ENCODE measurements at places on chromosomes 13 and 19. TPM values are rescaled to one million over a fixed set of nuclear protein-coding genes. Genes with fewer than 3 reads are reported as not detected.

DNA sequence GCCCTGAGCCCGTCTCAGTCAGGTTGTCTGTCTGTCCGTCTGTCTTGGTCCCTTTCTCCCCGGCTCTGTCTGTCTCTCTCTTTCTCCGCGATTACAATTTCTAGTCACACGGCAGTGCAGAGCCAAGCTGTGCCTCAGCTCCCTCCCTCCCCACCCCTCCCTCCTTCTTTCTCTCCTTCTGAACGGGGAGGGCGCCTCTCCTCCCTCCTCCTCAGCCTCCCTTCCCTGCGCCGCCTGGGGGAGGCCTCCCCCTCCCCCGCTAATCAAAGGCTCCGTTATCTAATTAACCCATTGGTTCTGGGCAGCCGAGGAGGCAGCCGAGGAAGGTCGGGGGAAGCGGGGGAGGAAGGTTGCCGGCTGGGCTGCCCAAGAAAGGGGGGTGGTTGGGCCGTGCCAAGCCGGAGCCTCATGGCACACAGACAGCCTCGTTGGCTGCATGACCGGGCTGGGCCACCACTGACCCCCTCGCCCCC is 16.5 kb downstream of the LRRC4B start:
- no peak overlapping the region for H3K27ac ChIP-seq
- H3K4me1 ChIP-seq, result peaks cover 15% of the 10 kb centered on the region
- no peaks in the 10 kb centered on the region for H3K36me3 ChIP-seq
- peaks cover 83% of the 10 kb centered on the region for H3K27me3 ChIP-seq
- peak overlapping the region; percentile 70 for H3K4me3 ChIP-seq

DNA sequence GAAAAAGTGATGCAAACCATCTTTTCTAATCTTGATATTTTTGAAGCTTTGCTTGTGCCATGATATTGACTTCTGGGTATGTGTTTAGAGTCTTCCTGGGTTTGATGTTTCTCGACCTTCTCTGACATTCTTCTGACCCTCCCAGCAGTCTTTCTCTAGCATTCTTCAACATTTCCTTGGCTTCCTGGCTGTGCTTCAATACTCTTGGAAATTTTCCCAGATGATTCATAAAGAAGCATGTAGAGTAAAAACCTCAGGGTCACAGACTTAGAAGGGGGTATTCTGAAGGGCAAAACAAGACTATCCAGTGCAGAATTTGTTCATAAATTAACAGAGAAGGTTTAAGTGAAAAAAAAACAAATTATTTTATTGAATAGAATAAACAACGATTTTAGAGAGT is 946.3 kb upstream of the PCDH9 start:
- H3K27me3 ChIP-seq, result no peaks in the 10 kb centered on the region
- no peak for DNase-seq
- H3K27ac ChIP-seq, result peak overlapping the region; percentile 44
- H3K4me1 ChIP-seq, result peaks cover 18% of the 10 kb centered on the region

DNA sequence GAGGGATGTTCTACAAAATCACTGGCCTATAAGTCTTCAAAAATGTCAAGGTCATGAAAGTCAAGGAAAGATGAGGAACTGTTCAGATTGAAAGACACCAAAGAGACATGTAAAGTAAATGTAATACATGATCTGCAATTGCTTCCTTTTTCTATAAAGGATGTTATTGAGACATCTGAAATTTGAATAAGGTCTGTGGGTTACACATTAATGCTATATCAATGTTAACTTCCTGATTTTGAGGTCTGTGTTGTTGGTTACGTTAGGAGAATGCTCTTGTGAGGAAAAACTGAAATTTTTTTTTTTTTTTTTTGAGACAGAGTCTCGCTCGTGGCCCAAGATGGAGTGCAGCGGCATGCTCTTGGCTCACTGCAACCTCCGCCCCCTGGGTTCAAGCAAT is 197.4 kb downstream of the RGCC start:
- H3K27me3 ChIP-seq, result no peaks in the 10 kb centered on the region
- H3K4me3 ChIP-seq, result no peak overlapping the region
- H3K27ac ChIP-seq, result no peak overlapping the region
- H3K36me3 ChIP-seq, result peaks cover 4% of the 10 kb centered on the region
- H3K4me1 ChIP-seq, result peaks cover 15% of the 10 kb centered on the region

ZNF155 gene
- 14.1 TPM for total RNA-seq

DNA sequence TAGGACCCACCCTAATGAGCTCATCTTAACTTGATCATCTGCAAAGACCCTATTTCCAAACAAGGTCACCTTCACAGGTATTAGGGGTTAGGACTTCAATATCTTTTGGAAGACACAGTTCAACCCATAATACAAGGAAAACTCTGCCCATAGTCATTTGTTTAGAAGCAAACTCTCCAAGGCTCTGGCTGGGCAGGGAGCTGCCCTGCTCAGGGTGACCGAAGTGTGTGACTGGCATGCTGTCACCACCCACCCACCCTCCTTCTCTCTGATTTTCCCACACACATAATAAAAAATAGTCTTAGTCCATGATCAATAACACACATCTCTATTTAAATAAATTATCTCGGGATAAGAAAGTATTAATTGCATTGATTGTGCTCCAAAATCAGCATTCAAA is 161.1 kb downstream of the KCTD15 start:
- peaks cover 32% of the 10 kb centered on the region for H3K27me3 ChIP-seq
- H3K27ac ChIP-seq, result no peak overlapping the region
- DNase-seq, result no peak
- no peaks in the 10 kb centered on the region for H3K4me1 ChIP-seq
- no peak overlapping the region for H3K4me3 ChIP-seq

DNA sequence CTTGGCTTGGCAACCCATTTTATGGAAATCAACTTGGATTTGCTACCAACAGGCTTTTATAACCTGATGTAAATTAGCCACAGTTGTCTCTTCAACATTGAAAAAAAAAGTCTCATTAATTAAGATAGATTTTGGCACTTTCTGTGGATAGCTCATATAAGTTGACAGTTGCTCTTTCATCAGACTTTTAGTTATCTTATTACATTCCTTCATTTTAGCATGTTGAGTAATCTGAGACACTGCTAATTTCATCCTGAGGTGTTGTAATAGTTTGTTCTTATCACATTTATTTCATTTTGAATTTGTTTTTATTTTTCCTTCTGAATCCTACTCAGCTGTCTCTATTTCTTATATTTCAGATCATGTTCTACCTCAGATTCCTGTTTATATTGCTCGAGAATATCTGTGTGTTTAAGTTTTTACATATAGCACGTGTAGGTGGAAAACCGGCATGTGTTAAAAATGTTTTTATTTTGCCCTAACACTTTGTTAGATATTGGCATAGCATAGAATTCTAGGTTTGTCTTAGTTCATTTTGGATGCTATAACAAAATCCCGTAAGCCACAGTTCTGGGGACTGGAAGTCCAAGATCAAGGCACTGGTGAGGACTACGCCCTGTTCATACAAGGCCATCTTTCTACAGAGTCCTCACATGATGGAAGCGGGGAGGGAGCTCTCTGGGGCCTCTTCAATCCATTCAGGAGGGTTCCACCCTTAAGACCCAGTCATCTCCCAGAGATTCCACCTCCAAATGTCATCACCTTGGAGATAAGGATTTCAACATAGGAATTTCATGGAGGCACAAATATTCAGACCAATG is 239.4 kb downstream of the COL4A1 start:
- peaks cover 5% of the 10 kb centered on the region for H3K4me1 ChIP-seq
- no peak overlapping the region for H3K27ac ChIP-seq
- H3K27me3 ChIP-seq, result no peaks in the 10 kb centered on the region
- H3K4me3 ChIP-seq, result no peak overlapping the region
- no peaks in the 10 kb centered on the region for H3K36me3 ChIP-seq
- no peak for DNase-seq

RNF113B gene
- total RNA-seq, result not detected

PLD3 gene
- total RNA-seq, result 376 TPM

GRCh38 chr19:36198119-36198518 is 16.3 kb downstream of the ZNF565 start:
- H3K36me3 ChIP-seq, result peaks cover 18% of the 10 kb centered on the region
- H3K27me3 ChIP-seq, result no peaks in the 10 kb centered on the region
- no peak overlapping the region for H3K27ac ChIP-seq
- no peaks in the 10 kb centered on the region for H3K4me1 ChIP-seq
- DNase-seq, result no peak

B3GNT8 gene
- 4.9 TPM for total RNA-seq

DNA sequence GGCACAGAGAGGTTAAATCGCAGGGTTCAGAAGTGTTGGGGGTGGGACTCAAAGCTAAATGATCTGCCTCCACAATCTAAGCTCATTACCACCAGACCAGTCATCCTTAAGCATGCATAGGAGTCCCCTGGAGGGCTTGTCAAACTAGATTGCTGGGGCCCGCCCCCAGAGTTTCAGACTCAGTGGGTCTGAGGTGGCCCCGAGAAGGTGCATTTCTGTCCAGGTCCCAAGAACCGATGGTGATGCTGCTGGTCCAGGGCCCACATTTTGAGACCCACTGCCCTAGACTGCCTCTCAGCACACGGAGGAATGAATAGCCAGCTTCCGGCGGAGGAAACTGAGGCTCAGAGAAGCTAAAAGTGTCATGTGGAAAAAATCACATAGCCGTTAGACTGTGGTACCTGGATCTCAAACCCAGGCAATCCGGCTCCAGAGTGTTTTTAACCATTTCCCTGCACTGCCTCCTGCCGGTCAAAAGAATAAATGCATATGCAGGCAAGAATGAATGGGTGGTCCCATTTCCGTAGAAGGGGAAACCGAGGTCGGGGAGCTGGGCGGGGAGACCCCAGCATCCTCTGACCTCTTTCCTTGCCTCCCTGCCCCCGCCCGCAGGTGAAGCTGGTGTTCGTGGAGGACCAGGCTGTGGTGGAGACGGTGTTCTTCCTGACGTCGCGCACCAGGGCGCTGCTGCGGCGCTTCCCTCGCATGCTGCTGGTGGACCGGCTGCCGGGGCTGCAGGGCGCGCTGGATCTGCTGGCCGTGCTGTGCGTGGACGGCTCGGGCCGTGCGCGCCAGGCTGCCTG is 23.8 kb downstream of the ZSWIM9 start:
- peaks cover 5% of the 10 kb centered on the region for H3K4me1 ChIP-seq
- no peak overlapping the region for H3K4me3 ChIP-seq
- DNase-seq, result no peak
- H3K27me3 ChIP-seq, result no peaks in the 10 kb centered on the region

KIR3DL1 gene
- total RNA-seq, result not detected

NOTCH3 gene
- 204 TPM for total RNA-seq

DNA sequence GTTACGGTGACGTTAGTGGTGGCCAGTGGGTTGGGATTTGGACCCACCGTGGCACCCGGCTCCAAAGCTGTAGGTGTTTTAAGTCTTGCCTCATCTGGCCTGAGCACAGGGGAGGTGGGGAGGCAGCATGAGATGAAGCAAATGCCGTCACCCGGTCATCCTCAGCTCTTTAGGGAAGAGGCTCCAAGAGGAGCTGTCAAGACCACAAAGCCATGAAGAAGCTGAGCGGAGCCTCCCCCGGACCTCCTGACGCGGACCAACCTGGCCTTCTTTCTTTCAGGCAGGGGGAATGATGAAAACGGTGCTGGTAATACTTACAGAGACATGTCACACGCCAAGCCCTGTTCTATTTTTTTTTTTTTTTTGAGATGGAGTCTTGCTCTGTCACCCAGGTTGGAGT is 7.4 kb downstream of the ACTMAP start:
- no peak overlapping the region for H3K4me3 ChIP-seq
- H3K27me3 ChIP-seq, result no peaks in the 10 kb centered on the region
- H3K36me3 ChIP-seq, result peaks cover 2% of the 10 kb centered on the region
- no peak overlapping the region for H3K27ac ChIP-seq
- DNase-seq, result no peak

HSPB6 gene
- total RNA-seq, result 18.8 TPM

DNA sequence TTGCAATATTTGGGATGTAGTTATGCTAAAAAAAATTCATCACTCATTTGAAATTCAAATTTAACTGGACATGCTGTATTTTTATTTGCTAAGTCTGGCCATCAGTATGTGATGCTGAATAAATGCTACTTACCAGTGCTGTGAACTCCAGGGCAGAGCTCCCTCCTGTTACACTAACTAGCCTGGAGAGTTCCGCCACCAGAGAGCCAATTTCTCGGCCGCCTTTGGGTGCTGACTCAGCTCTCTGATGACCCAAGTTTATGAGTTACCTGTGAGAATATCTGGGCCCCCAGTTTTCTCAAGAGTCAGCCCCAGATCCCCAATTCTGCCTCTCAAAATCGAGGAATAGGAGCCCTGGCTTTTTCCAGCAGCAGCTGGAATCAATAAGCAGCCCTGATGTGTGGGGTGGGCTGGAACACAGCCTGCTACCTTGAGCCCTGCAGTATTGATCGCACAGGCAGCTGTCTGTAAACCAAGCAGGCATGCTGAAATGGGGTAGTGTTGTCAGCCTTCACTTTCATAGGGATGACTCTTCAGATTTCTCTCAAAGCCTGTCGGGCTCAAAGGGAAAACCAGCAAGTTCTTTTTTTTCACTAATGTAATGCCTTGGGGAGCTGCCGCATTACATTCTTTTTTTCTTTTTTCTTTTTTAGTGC is 113.7 kb downstream of the DNAJC15 start:
- no peak for DNase-seq
- peaks cover 47% of the 10 kb centered on the region for H3K4me1 ChIP-seq
- H3K27me3 ChIP-seq, result no peaks in the 10 kb centered on the region
- H3K27ac ChIP-seq, result no peak overlapping the region

GRCh38 chr13:103277959-103278694 is 211.9 kb upstream of the SLC10A2 start:
- no peak for DNase-seq
- no peak overlapping the region for H3K27ac ChIP-seq
- H3K36me3 ChIP-seq, result peaks cover 3% of the 10 kb centered on the region
- H3K4me3 ChIP-seq, result no peak overlapping the region
- H3K4me1 ChIP-seq, result peaks cover 62% of the 10 kb centered on the region

AMER2 gene
- total RNA-seq, result 0.57 TPM

DNA sequence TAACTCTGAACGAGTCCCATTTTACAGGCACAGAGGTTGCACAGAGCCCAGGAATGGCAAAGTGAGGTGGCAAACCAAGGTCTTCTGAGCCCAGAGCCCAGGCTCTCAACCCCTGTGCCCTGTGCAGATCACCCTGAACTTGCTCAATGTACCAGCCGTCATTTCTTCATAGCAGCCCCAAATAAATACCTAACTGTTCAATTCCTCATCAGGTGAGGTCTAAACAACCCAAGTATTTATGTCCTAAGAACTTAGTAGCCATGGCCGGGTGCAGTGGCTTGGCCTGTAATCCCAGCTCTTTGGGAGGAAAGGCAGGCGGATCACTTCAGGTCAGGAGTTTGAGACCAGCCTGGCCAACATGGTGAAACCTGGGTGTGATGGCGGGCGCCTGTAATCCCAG is 21.8 kb upstream of the PNMA8B start:
- H3K27me3 ChIP-seq, result peaks cover 2% of the 10 kb centered on the region
- DNase-seq, result no peak
- H3K36me3 ChIP-seq, result no peaks in the 10 kb centered on the region
- no peak overlapping the region for H3K27ac ChIP-seq
- no peak overlapping the region for H3K4me3 ChIP-seq

IZUMO2 gene
- not detected for total RNA-seq

All from mesothelial cell of epicardium (in vitro differentiated cells).